Aortic smooth muscle cell (primary cell): ENCODE measurements at places on chromosomes 12 and 14. TPM values are rescaled to one million over a fixed set of nuclear protein-coding genes. Genes with fewer than 3 reads are reported as not detected.

Gene EP400
- 7.4 and 11.1 TPM in 2 replicates for total RNA-seq

Gene OR6C2
- total RNA-seq = not detected in 2 replicates

Gene PLA2G1B
- total RNA-seq = 0.25 TPM in 1 of 2 replicates, not detected in the other

Gene FOXA1
- total RNA-seq = not detected in 2 replicates

Gene PDZRN4
- total RNA-seq = under 0.01 and 0.12 TPM in 2 replicates

Gene MIP
- not detected in 2 replicates for total RNA-seq

Gene KRT79
- not detected in 2 replicates for total RNA-seq

Gene INHBC
- total RNA-seq = not detected in 2 replicates

Gene ARHGAP9
- not detected in 2 replicates for total RNA-seq

Gene HEATR5A
- total RNA-seq = 62.0 and 76.5 TPM in 2 replicates

Gene SSTR1
- 0.66 and 1.1 TPM in 2 replicates for total RNA-seq

Gene INSM2
- not detected in 2 replicates for total RNA-seq

Gene JDP2
- 18.9 and 24.4 TPM in 2 replicates for total RNA-seq

Gene GYS2
- not detected in 2 replicates for total RNA-seq

Gene FAIM2
- total RNA-seq = 0.81 and 2.0 TPM in 2 replicates

Gene RNASE9
- not detected in 2 replicates for total RNA-seq

Gene BCL11B
- total RNA-seq = under 0.01 TPM in 1 of 2 replicates, not detected in the other

Gene ZFYVE26
- 14.5 and 18.6 TPM in 2 replicates for total RNA-seq

Gene CAPZA3
- not detected in 2 replicates for total RNA-seq

Gene GLI1
- total RNA-seq = 0.13 and 0.31 TPM in 2 replicates

Gene AQP2
- total RNA-seq = not detected in 2 replicates

Gene SLC10A1
- not detected in 2 replicates for total RNA-seq

Gene CLEC2B
- 4.2 and 4.4 TPM in 2 replicates for total RNA-seq

Gene RNASE2
- total RNA-seq = not detected in 2 replicates

Gene PIANP
- total RNA-seq = 0.13 TPM in 1 of 2 replicates, not detected in the other

Gene TESPA1
- not detected in 2 replicates for total RNA-seq

Gene NEUROD4
- not detected in 2 replicates for total RNA-seq

Gene APEX1
- 29.6 and 62.0 TPM in 2 replicates for total RNA-seq

Gene ARID2
- 13.9 and 17.2 TPM in 2 replicates for total RNA-seq

Gene TCL1B
- total RNA-seq = not detected in 2 replicates

Gene ZNF641
- total RNA-seq = 9.6 and 10.9 TPM in 2 replicates

Gene CTSG
- total RNA-seq = not detected in 2 replicates

Gene NXPH4
- 1.2 and 1.5 TPM in 2 replicates for total RNA-seq

Gene TAS2R43
- 0.40 and 2.2 TPM in 2 replicates for total RNA-seq
